Mammary epithelial cell (primary cell): ENCODE measurements at places on chromosomes 6 and 20.

- DNase-seq: peak; percentile 60
Measured at GRCh38 chr6:41577356-41578216, 31.4 kb downstream of the FOXP4 start.

- DNase-seq: peak; percentile 96
Measured at GRCh38 chr6:134619789-134620188, 301.9 kb upstream of the SGK1 start.

DNA sequence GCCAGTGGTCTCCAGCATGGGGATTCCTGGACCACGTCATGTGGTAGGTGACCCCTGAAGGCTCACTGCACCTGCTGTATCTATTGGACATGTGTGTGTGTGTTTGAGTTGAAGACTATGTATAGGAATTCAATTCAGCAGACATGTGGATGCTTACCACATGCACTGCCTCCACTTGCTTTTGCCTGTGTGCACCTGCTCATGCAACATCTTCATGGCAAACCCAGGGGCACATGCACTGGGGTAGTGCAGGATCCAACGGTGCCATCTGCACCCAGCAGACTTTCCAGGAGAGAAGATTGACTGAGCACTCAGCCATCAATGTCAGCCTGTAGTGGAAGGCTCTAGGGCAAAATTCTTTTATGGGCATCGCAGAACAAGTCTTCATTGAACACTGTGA lies 299.4 kb downstream of the CDH26 start:
- no peak for DNase-seq

- no peak for DNase-seq
Measured at GRCh38 chr6:68197356-68197755, 437.7 kb upstream of the ADGRB3 start.

GRCh38 chr6:167581637-167582036 lies 245.1 kb upstream of the AFDN start:
- DNase-seq: no peak

DNA sequence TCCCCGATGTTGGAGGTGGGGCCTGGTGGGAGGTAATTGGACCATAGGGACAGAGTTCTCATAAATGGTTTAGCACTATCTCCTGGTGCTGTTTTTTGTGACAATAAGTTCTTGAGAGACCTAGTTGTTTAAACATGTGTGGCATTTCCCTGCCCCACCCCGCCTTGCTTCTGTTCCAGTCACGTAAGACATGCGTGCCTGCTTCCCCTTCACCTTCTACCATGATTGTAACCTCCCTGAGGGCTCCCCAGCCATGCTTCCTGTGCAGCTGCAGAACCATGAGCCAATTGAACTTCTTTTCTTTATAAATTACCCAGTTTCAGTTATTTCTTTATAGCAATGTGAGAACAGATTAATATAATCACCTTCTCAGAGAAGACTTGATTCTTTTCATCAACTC lies 2.5 kb upstream of the RNF144B start:
- no peak for DNase-seq

DNA sequence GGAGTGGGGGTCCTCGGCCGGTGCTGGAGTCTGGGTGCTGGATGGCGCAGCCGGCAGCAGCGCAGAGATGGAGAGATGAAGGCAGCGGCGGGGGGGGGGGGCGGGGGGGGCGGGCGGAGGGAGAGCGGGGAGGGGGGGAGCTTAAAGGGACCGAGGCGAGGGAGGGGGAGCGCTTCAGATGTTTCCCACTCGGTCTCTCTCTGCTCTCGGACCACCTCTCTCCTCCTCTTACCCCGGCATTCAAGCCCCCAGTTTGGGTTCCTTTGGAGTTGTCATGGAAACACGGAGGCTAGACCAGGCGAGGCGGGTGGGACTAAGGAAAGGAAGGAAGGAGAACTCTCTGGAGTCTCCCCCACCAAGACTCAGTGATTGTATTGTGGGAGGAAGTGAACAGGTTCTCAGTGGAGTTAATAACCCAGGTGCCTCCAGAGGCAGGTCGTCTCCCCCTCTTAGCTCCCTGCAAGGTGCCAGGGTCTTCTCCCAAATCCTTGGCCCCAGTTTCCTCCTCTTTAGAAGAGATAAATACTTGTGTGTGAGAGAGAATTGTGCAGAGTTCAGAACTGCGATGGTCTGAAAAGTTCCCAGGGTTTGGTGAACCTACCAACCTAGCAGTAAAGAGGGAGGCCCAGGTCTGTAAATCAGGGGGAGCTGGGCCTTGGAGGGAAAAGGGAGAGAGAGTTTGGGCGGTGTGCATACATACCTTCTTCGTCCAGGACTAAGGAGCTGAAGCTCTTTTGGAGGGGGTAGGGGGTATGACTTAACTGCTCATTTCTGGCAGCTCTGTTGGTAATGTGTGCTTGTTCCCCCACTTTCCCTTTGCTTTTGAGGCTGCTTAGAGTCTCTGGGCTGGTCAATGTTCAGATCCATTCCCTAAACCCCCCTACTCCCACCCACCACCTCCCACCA lies at the start of gene PRRT1:
Gene PRRT1, minus strand, starts transcription at position 77 of the 906 bp plus-strand sequence. CDS start 112 bp downstream, outside the sequence.
- DNase-seq: no peak

GRCh38 chr20:49948809-49949507 lies 12.8 kb downstream of the RNF114 start:
- no peak for DNase-seq

- no peak for DNase-seq
Measured at GRCh38 chr6:6586671-6587526, 1.6 kb upstream of the LY86 start.

- peak; percentile 76 for DNase-seq
Measured at GRCh38 chr6:108609276-108609769, 48.6 kb downstream of the FOXO3 start.

GRCh38 chr20:35768731-35769664 lies 2.8 kb upstream of the PHF20 start:
- peak; percentile 96 for DNase-seq

GRCh38 chr20:24948939-24949679 lies at the start of gene CST7:
Gene CST7 (plus strand): TSS chr20:24949269. CDS start chr20:24949506, 237 bp downstream.
- peak; percentile 52 for DNase-seq

- DNase-seq: no peak
Measured at GRCh38 chr6:5379647-5380242, 118.4 kb downstream of the FARS2 start.

- peak; percentile 35 for DNase-seq
Measured at GRCh38 chr20:56574531-56575142, 41.6 kb downstream of the FAM209B start.

DNA sequence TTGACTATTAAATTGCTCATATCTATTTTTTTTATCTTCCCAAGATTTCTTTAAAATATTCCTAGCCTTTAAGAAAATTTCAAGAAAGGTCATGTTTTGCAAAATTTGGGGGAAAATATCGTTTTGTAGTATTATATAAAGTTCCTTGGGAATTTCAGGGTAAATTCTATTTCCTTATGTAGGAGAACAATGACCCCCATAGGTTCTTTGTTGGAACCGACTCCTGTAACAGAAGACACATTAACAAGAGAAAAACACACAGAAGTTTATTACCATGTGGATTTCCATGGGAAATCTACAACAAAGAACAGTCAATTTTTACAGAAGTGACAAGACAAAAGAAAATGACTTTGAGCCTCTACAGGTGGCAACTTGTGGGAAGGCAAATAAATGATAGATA lies 68.1 kb downstream of the ADGB start:
- DNase-seq: no peak
